ENCODE measurements at places on chromosomes 3 and 15.

- no peak for DNase-seq
Observed at GRCh38 chr3:81761904-81762580, 597 bp upstream of the GBE1 start.

GRCh38 chr15:78691167-78691850 is 50.3 kb upstream of the CHRNB4 start:
- DNase-seq, result no peak

- no peak for DNase-seq
Observed at GRCh38 chr3:75218577-75218976, 445.6 kb upstream of the FRG2C start.

GRCh38 chr3:44924457-44925084 is 50.2 kb downstream of the TGM4 start:
- no peak for DNase-seq

- DNase-seq, result no peak
Observed at GRCh38 chr3:44803298-44803697, 41.7 kb downstream of the KIF15 start.

DNA sequence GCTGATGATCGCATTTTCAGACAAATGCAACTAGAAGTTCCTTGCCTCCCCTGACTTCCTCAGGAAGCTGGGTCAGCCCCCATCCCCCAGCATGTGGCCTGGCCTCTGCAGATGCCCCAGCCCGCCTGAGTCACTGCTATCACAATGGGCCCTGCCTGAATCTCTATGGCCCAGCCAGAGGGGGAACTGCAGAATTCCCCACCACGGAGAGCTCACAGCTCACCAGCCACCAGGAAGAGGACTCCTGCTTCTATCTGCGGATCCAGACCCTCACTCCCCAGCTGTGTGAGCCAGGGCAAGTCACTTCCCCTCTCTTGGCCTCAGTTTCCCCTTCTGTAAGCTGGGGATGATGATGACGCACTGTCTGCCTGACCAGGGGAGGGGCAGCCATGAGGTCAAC is 6.9 kb downstream of the PLXND1 start:
- no peak for DNase-seq
